SK-N-MC (cell line): ENCODE measurements at places on chromosomes 1 and 21.

- no peak for DNase-seq
These were observed 199.4 kb upstream of the PTGFR start for GRCh38 chr1:78291418-78291817.

DNA sequence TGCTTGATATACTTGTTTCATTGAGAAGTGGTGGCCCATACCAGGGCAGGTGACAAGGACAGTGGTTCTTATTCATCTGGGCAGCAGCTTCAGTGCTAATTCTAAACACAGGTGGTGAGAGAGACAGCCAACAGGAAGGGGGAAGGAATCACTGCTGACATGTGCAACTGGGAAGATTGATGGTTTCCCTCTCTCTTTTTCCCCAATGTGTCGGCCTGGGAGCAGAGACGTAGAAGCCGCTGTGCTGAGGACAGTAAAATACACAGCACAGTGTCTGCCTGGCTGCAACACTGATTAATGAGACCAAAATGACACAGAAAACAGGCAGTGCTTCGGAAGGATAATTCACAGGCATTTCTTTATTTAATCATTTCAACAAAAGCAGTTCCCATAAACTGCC is 48.8 kb downstream of the WARS2 start:
- no peak for DNase-seq

- no peak for DNase-seq
These were observed 11.9 kb upstream of the CAPN2 start for GRCh38 chr1:223700388-223700918.

DNA sequence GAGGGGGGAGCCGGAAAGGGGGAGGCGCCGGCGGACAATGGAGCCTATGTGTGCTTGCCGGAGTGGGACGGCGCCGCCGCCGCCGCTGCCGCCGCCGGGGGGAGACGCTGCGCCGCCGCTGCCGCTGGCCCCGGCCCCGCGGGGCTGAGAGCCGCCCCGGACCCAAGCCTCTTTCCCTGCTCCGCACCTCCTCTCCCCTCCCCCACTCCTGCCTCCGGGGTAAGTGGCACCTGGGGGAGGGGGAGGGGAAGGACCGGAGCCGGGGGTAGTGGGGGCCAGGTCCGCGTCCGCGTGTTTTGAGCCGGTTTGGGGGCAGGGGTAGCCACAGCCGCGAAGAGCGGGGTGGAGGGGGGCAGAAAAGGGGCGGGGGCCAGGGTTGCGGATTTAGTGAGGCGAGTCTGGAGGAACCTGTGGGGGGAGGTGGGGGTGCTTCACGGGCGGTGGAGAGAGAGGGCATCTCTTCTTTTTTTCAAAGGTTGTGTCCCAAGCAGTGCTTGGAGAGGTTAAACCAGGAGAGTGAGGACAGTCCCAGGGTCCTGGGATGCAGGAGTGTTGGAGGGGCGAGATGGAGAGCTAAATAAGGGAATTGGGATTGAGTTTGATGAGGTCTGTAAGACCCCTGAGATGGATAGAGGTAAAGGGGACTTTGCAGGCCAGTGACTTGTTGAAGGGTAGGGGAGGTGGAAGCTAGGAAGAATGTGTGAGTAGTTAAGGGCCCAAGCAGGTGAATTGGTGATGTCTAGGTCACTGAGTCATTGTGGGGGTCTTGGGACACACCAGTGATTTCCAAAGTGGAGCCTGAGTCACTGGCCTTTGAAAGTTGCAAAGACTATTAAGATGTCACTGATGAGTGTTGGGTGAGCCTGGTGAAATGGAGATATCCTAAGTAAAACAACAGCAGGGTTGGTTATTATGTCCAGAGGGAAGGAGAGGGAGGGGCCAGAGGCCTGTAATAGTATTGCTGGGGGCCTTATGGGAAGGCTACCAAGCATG is 59.1 kb downstream of the BCL9 start:
- no peak for DNase-seq

DNA sequence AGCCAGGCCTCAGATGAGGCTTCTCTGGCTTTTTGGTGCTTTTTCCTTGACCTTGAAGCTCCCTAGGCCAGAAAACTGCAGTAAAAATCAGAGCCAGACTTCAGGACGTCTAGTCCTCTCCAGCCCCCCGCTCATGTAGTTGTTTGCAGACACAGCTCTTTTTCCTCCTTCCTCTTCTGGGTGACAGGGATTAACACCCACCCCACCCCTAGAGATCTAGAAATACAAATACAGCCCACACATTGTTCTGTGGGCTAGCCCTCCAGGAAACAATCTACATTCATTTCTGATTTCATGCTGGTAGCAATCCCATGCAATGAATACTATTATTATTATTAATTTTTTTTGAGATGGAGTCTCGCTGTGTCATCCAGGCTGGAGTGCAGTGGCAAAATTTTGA is 9.9 kb upstream of the CLSTN1 start:
- no peak for DNase-seq

DNA sequence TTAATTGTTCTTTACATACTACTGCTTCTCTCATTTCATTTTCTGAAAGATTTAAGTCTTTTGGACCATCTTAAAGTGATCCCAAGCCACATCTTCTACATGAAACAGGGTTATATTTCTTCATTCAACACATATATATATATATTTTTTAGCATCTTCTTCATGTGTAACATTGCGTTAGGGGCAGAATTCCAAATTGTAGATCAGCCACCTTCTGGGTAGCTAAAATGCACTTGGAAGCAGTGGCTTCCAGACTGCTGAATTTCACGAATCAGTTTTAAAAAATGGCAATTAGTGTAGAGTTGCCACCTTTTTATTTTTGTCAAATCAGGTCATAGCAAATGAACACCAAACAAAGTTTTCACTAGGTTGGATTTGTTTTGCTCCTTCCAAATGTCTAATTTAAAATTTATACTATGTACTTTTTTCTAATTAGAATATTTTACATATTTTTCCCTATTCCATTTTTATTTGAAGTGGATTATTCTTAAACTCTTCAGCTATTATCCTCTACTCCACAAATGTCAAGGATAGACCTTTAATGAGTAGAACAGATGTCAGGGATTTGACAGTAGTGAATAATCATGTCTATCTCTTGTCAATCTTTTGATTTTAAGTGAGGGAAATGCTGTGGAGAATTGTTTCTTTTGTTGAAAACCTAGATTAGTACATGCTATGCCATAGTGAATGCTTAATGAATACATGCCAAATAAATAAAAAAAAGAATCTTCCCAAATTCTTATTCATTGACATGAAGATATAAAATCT is 55.8 kb downstream of the DNM3 start:
- no peak for DNase-seq

GRCh38 chr1:58994664-58995063 is 210.8 kb upstream of the JUN start:
- no peak for DNase-seq

GRCh38 chr21:46570119-46570518 is 34.8 kb downstream of the S100B start:
- no peak for DNase-seq

GRCh38 chr1:181120924-181121323 is 32.4 kb downstream of the IER5 start:
- DNase-seq = no peak

DNA sequence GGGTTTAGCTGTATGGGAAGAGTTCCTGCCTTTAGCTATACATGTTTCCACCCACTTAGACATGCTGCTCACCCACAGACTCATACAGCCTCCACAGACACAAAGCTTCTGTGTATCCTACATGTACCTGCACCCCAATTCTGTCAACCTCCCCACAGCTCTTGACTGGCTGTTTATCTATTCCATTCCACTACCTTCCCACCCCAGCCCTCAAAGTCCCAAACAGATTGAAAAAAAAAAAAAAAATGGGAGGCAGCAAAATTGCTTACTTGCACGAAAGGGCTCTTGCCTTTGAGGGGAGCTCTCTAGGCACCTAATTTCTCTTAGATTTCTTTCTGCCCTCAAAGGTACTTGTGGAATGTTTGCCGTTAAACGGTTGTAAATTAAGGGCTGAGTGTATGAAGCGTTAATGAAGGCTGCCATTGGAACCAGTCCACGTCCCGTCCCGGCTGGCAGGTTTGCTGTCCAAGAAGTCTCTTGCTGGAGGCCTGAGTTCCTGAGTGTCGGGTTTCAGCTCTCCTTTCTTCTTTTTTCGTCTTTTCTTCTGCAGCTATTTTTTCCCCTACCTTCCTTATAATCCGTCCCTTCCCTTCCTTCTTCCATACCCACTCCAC is 43.6 kb downstream of the PBX1 start:
- no peak for DNase-seq

DNA sequence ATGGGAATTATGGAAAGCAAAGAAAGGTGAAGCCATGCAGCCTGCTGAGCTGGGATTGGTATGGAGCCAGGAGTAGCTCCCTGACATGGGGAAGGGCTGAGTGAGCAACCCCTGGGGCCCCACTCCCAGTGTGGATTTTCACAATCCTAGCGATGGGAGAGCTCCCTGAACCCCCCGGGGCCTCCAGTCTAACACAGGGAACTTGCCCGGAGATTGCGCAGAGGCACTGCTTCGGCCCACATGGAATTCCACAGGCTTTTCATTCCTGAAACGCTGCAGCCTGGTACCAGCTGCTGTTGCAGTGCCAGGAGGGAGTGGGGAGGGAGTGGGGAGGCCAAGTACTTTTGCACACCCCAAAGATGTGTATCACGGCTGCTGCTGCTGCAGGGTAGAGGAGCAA is 110.4 kb upstream of the C21orf91 start:
- no peak for DNase-seq

DNA sequence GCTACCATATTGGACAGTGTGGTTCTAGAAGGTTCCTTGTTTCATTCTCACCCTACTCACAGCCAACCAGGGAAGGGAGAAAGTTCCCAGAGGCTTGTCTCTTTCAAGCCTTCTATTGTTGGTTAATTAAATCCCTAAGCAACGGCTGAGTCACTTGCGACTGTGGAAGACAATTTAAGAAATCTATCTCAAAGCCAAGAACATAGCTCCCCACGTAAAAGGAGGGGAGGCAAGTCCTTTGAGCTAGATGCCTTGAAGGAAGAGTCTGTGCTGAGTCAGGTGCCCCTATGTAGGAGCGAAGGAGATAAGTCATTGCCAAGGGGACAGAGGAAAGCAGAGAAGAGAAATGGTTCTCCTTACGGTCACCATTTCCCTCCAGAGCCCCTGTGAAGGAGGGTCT is 79.4 kb upstream of the PPP2R5A start:
- no peak for DNase-seq

DNA sequence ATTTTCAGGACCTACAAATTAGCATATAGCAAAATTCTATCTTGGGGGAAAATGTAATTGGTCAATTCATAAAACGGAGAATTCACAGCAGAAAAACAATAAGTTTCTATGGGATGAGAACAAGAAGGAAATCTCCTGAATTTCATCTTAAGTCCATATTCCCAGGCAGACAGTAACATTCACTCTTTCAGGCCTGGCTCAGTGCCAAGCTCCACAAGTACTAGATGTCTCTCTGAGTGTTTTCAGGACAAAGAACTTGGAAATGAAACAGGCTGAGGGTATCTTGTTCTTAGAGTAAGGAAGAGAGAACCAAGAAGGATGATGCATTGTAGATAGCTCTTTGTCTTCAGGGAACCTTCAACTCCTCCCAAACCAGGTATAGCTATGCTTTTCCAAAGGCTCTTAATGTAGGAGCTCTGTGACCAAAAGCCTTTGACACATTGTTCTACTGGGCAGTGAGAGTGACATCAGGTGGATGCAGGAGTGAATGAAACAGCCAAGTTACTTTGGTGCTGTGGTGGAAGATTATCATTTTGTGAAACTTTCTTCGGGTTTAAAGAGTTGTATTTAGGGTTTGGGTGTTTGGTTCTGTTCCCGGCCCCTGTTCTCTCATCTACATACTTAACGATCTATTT is 298.3 kb downstream of the GPATCH2 start:
- DNase-seq = no peak

DNA sequence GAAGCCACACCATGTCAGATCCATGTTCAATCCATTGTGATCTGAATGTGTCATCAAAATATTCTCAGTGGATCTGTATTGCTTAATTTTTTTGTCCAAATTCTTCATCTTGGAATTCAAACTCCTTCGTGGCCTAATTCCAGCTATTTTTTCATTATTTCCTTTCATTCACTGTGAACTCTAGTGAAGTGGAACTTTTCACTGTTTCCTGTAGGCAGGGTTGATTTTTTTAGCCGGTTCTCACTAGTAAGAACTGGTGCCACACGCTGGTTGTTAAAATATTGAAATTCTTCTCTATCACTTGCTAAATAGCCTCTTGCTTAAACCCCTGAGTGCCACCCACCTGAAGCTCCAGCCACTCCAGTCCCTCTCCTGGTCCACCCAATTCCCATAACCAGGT is 7.6 kb upstream of the S100A11 start:
- DNase-seq = no peak

DNA sequence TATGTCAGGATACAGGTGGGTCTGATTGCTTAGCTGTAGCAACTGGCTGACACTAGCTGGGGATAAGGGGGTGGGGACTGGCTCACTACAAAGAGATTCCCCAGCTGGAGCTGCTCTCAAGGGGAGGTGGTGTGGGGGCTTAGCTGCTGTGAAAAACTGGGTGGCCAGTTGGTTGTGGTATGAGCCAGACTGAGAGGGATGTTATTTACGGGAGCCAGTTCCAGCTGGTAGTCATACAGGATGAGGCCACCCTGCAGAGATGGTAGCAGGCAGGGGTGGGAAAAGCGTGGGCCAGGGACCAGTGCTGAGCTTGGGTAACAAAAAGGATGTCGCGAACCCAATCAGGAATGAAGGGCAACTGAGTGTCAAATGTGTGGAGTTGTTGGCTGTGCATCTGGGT is 204.0 kb upstream of the C21orf91 start:
- DNase-seq = no peak

DNA sequence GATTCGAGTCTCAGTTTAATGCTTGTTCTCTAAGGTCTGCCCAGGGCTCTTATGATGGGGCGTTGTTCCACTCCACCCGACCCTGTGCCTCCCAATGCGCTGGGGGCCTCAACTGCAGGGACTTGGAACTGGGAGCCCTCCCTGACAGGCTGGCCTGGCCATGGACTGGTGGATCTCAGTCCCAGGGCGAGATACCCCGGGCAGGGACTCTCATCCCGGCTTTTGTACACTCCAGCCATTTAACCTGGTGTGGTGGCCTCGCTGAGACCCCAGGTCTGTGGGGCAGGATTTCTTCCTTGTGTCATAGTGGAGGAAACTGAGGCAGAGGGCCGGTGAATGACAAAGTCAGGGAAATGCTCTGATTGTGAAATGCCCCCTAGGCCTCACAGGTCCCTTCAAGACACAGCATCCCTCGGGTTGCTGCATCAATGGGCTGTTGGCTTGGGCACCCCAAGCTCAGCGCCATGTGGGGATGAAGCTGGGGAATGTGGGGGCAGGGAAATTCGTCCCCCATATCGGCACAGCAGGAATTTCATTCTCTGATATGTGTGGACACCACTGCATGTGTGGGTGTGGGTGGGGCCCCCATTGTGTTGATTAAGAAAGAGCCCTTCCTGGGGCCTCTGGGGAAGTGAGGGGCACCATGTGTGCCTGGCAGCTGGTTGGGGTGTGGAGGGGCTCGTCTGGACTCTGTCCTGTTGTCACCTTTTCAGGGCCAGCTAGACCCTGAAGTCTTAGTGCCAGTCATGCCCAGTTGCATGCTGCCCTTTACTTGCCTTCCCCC is 19.9 kb upstream of the ZNF678 start:
- no peak for DNase-seq

GRCh38 chr1:61420243-61420642 is 304.7 kb downstream of the TM2D1 start:
- no peak for DNase-seq
